ENCODE measurements at places on chromosomes 11 and 22. TPM values are rescaled to one million over a fixed set of nuclear protein-coding genes. Genes with fewer than 3 reads are reported as not detected.

The DNAJB13 gene
- 0.62 TPM for total RNA-seq

The FADS3 gene
- 127 TPM for total RNA-seq

The TNKS1BP1 gene
- 178 TPM for total RNA-seq

The PRG3 gene
- not detected for total RNA-seq

The CHADL gene
- total RNA-seq: 13.1 TPM

The ART1 gene
- total RNA-seq: not detected

The MUC15 gene
- not detected for total RNA-seq

The MPPED1 gene
- 2.5 TPM for total RNA-seq

The OR51B4 gene
- 0.40 TPM for total RNA-seq

Data from sciatic nerve (tissue), 2 donors.